Fibroblast of skin of right quadriceps (primary cell): ENCODE measurements at places on chromosomes 2 and 18.

DNA sequence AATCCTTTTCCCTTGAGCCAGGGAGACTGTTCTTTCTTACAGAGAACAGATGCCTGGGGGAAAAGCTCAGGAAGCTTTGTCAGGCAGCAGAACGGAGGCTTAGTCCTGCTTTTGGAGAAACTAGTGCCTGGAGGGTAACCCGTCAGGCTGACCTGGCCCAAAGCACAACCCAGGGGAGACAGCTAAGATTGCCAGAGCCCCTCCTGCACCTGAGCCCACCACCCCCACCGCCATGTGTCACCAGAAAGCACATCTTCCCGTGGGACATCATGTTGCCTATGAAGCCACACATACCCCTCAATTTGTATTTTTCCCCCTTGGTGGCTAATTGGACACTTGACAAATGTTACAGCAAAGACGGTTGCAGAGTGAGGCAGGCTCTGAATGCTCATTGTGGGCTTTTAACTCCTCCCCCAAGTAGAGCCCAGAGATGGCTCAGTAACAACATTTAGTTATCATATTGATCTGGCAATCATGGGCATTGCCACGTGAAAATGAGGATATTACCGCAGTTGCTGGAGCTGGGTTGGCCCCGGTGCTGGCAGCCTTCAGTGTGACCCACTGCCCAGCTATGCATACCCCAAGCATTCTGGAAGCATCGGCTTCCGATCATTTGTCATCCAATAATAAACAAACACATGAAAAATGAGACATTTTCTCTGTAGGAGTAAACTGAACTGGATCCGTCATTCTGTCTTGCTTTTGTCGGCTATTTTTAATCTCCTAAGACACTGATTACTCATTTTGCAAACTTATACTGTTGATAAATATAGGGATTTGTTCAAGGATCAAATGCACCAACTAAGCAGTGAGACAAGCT is 229.5 kb downstream of the ATAD2B start:
- DNase-seq, result peak; percentile 29

DNA sequence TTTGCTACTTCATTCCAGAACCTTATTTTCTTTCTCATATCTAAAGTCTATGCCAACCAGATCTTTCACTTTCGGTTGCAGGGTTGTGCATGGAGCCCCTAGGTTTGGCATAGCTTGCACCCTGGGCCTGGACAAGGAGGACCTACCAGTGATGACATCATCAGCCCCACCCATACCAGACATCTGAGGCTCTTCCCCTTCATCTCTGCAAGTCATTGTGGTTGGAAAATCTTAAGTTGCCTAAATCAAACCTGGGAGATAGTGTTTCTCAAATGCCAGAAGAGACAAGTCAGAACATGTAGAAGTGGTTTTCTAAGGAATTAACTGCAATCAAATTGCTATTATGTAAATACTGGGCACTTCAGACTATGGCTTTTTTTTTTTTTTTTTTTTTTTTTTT is 363.3 kb downstream of the ZNF516 start:
- peak; percentile 13 for DNase-seq

DNA sequence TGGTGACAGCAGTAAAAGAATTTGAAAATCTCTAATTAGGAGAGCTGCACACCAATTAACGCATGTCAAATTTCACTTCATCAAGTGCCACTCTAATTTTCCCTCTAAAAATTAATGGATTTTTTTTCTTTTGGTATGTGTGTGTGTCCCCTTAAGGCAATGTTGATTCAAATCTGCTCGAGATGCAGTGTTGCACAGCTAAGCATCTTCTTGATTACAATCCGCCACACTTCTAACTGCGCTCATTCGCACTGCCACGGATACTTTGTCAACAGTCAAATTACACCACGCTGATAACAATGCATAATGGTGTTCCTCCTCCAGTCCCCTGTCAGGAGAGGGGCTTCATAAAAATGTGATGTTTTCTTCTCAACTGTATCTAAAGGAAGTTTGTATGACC is 261.4 kb downstream of the MEIS1 start:
- no peak for DNase-seq

DNA sequence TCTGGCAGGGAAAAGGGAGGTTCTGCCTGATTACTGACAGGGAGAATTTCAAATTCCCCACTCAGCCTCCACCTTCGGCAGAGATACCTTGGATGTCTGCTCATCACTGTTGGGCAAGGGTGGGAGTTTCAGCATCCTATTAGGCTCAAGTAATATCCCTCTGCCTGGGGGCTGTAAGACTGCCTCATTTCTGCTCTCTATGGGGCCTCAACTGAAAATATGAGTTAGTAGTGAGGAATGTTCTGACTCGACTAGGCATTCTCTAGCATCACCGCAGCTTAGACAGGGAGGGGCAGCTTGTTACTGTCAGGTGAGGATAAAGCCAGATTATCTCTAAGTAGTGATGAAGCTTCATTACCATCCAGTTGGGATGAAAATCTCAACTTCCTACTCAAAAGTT is 87.7 kb upstream of the LRP1B start:
- DNase-seq, result peak; percentile 9

DNA sequence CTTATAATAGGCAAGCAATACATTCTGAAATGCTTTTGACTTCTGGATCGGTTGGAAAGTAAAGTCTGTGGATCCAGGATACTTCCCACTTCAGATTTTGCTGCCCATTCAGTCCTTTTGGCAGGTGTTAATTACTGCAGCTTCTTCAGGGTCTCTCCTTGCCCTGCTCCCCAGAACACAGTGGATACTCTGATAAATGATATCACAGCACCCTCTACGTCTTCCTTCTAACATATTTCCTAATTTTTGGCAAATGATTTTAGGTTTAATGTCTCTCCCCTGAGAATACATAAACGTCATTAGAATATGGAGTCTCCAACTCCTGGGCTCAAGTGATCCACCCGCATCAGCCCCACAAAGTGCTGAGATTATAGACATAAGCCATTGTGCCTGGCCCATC is 249.8 kb downstream of the NYAP2 start:
- no peak for DNase-seq

DNA sequence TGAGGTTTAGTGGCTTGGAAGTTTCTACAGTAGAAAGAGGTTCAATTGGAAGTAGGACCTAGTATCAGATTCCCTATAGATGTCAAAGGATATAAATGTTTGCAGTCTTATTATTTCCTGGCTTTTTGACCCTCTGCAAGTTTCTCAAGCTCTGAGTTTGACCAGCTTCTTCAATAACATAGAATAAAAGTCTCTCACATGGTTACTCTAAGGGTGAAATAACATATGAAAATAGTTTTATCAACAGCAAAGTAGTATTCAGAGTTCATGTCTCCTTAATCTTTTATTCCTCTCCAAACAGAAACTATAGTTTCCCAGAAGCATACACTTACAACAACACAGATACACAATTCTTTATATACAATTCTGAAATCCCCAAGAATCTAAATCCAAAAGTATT is 132.9 kb upstream of the RND3 start:
- DNase-seq, result no peak

DNA sequence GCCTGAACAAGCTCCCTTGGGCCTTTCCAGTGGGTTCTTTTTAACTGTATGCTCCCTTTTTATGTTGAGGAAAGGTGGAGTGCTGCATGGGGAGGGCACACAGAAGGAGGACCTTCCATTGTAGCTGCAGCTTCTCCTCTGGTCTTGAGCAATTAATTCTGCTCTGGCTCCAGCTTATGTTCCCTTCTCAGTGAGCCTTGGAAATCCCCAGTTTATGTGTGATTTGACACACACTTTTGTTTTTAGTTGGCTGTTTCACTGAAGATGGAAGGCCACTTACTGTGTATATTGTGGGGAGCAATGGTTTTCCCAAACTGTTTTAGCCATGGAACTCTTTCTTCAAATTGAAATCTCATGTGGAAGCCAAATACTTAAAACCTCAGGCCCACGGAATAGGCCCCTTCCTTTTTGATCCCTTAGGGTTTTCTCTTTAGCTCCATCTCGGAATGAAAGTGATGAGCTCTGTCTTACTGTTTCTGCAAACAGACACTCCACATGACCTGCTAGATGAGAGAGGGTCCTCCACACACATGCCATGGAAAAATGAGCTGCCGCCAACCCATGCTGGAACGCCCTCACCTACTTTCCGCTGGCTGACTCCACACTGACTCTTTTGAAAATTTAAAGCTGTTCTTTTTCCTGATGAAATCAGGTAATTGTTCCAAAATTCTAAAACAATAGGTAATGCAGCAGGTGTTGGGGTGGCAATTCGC is 280.9 kb upstream of the SIX2 start:
- no peak for DNase-seq

- DNase-seq, result no peak
Measured at GRCh38 chr18:44836263-44836662, 155.6 kb downstream of the SETBP1 start.

- DNase-seq, result no peak
Measured at GRCh38 chr2:180577567-180577966, 402.8 kb upstream of the UBE2E3 start.

GRCh38 chr18:62999392-62999791 is 284.1 kb downstream of the PHLPP1 start:
- DNase-seq, result peak; percentile 27

GRCh38 chr2:201466050-201466675 is 14.6 kb downstream of the STRADB start:
- peak; percentile 71 for DNase-seq

GRCh38 chr2:64707276-64707675 is 53.6 kb upstream of the SERTAD2 start:
- no peak for DNase-seq

- no peak for DNase-seq
Measured at GRCh38 chr2:134141598-134142340, 112.1 kb upstream of the MGAT5 start.

DNA sequence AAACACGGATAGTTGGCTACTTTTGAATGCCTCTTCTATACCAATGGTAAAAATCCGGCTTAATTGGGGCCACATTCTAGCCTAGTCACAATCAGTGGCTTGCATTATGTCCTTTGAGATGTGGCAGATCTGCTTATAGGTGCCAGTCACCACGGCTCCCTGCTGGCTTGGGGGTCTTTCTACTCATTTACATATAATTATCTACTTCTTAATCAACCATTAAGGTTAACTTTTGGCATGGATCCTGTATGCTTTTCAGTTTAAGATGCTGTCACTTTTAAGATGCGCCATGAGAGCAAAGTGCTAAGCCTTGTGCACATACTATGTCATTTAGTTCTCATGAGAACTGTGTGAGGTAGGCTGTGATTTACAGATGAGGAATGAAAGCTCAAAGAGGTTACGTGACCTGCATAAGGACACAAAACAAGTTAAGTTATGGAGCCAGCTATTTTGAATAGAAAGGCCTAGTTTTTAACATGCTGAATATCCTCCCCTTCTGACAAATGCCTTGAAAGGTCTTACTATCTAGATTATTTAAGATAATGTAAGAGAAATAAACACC is 4.1 kb downstream of the NEDD4L start:
- no peak for DNase-seq

GRCh38 chr2:117470311-117471095 is 344.0 kb upstream of the DDX18 start:
- no peak for DNase-seq

DNA sequence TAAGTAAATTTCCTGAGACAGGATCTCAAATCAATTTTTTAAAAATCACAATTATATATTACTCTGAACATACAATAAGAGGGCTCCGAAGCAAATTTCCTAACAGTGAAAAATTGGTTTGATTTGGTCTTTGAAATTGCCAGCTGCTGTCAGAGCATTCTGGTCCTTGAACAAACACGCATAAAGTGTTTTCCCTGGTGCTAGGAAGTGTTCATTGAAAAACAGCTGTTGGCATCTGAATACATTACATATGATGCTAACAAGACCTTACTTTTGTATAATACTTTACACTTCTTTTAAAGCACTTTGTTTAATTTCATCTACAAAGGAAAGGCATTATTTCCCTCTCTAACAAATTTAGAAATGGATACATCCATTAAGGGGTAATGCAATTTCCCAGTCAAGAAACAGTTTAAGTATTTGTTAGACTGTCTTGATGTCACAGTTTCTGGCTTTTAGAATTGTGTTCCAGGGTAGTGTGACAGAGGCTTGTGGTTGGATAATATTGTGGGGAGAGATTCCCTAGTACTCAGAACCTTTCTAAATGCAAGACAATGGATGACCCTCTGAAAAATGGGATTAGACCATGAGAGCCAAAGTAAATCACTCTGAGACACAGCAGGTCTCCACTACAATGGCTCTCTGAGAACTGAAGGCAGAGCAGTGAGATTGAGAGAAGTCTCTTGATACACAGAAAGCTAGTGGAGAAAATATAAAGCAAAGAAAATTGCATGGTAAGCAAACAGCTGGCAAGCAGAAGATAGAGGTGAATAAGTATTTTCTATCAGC is 299.0 kb downstream of the TRIB2 start:
- no peak for DNase-seq

GRCh38 chr2:170999654-171000053 is 70.6 kb downstream of the GORASP2 start:
- DNase-seq, result no peak

GRCh38 chr2:119523383-119523951 is 816 bp downstream of the SCTR start:
- no peak for DNase-seq

GRCh38 chr2:189580658-189581353 is at the start of gene SLC40A1:
Gene SLC40A1, minus strand, starts transcription at chr2:189580786. Its CDS starts 326 bp downstream, at chr2:189580460.
- DNase-seq, result peak; percentile 48

DNA sequence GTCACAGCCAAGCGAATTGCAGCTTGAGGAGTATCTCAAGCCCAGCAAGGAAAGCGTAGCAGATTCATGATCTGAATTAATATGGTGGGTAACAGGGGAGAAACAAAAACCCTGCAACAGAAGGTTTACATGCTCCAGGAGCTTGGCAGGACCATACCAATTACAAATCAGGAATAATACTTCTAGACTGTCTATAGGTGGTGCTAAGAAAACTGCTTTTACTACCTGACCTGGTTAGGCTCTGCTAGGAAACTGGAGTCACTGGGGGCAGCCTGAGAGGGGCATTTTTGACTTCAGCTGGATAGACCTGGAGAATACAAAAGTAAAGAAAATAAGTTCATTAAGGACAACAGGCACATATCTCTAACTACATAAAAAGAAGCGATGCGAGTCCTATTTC is 24.6 kb upstream of the SPOPL start:
- no peak for DNase-seq
